H9 (cell line): ENCODE measurements at places on chromosomes 3 and 15. TPM values are rescaled to one million over a fixed set of nuclear protein-coding genes. Genes with fewer than 3 reads are reported as not detected.

- no peak overlapping the region for H3K27ac ChIP-seq
- H3K4me3 ChIP-seq: no peak overlapping the region
- DNase-seq: no peak
- H3K27me3 ChIP-seq: no peaks in the 10 kb centered on the region
- H3K36me3 ChIP-seq: no peaks in the 10 kb centered on the region
- H3K4me1 ChIP-seq: no peaks in the 10 kb centered on the region; the same call in 1 of the 2 replicates
Observed at GRCh38 chr15:57597431-57597830, 5.7 kb downstream of the MYZAP start.

DNA sequence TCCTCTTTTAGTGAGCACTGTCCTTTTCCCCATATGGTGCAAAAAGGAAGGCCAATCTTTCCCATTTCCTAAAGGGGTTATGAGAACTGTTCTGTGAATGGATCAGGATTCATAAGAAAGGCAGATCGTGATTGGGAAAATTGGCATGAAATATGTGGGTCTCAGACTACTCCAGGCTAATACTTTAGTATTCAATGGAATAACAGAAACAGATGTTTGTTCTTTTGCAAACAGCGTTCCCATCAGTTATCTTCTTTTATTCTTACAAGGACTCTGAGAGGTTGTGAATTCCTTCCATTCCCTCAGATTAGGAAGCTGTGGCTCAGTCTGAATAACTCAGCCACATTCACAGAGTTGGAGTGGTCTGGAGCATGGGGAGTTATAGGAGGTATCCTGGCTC, 51.3 kb upstream of the MTMR10 start:
- H3K27me3 ChIP-seq: no peaks in the 10 kb centered on the region
- H3K36me3 ChIP-seq: no peaks in the 10 kb centered on the region
- H3K4me1 ChIP-seq: no peaks in the 10 kb centered on the region; the same call in 1 of the 2 replicates
- no peak overlapping the region for H3K4me3 ChIP-seq
- no peak overlapping the region for H3K27ac ChIP-seq
- DNase-seq: no peak

The C2CD4A gene
- total RNA-seq: not detected in 2 replicates

GRCh38 chr3:128198313-128198712, 45.0 kb downstream of the EEFSEC start:
- no peak overlapping the region for H3K4me3 ChIP-seq
- H3K27me3 ChIP-seq: no peaks in the 10 kb centered on the region
- H3K4me1 ChIP-seq: peaks cover 5% of the 10 kb centered on the region; the same call in 1 of the 2 replicates
- no peaks in the 10 kb centered on the region for H3K36me3 ChIP-seq
- DNase-seq: no peak

GRCh38 chr15:45187578-45187893, 230 bp downstream of the SHF start:
- H3K27ac ChIP-seq: no peak overlapping the region
- peaks cover 6% of the 10 kb centered on the region; the same call in 1 of the 2 replicates for H3K27me3 ChIP-seq
- peaks cover 16% of the 10 kb centered on the region for H3K4me1 ChIP-seq
- peak overlapping the region; percentile 87 for H3K4me3 ChIP-seq
- DNase-seq: no peak

The ARL6 gene
- 6.3 and 7.1 TPM in 2 replicates for total RNA-seq

The LRRC58 gene
- total RNA-seq: 18.2 and 18.5 TPM in 2 replicates

The ARHGEF26 gene
- 12.4 and 13.7 TPM in 2 replicates for total RNA-seq
